GM12864 (cell line): ENCODE measurements at places on chromosomes 4 and X.

GRCh38 chr4:8409264-8410065 is 31.1 kb downstream of the ACOX3 start:
- DNase-seq: no peak

GRCh38 chr4:91113130-91113706 is 986.0 kb downstream of the CCSER1 start:
- DNase-seq: no peak

GRCh38 chr4:180261346-180261745 is 1981.9 kb upstream of the TENM3 start:
- DNase-seq: no peak

- no peak for DNase-seq
Observed at GRCh38 chr4:85520765-85521749, 46.1 kb downstream of the ARHGAP24 start.

DNA sequence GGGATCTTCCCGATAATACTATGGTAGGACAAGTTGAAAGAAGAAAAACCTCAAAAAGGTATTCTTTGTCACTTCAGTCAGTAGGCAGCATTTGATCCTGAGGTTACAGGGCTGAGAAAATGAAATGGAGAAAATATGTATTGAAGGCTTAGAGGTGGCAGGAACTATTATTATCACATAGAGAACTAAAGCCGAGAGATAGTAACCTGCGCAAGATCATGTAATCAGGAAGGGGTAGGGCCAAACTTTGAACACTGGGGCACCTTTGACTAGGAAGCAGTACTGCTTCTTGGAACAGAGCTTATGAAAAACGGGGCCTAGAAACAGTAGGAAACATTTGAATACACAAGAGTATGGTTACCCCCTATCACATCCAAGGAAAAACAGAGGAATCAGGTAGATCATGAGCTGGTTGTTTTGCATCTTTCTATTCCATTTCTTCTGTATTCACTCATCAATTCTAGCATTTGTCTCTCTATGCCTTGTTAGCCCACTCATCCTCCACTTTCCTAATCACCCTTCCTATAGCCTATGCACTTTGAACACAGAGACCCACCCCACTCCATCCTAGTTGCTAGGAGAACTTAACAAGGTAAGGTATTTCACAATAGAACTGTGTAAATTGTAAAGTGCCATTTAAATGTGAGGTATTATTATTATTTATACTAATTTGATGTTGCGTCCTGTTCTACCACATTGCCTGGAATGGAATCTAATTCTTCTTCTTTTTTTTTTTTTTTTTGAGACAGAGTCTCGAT is 34.6 kb upstream of the SLC9A7 start:
- DNase-seq: no peak

DNA sequence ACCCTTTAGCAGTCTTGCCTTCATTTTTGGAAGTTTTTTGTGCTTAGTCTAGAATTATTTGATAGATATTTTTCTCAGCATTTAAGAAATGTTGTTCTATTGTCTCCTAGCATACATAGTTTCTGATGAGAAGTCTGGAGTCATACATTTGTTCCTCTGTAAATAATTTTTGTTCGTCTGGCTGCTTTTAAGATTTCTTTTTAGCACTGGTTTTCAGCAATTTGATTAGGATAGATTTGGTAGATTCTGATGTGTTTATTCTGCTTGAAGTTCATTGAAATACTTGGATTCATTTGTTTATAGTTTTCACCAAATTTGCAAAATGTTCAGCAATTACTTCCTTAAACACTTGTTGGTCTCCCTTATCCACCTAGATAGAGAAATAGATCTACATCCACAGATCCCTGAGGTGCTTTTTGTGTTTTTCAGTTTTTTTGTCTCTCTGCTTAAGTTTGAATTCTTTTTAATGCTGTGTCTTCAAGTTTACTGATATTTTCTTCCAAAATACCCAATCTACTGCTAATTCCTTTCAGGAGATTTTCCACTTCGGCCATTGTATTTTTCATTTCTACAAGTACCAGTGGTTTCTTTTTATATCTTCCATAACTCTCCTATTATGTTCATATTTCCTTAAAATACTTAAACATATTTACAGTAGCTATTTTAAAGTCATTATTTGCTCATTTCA is 64.9 kb downstream of the ABLIM2 start:
- DNase-seq: no peak

GRCh38 chrX:14591976-14592375 is 62.6 kb downstream of the GLRA2 start:
- no peak for DNase-seq

DNA sequence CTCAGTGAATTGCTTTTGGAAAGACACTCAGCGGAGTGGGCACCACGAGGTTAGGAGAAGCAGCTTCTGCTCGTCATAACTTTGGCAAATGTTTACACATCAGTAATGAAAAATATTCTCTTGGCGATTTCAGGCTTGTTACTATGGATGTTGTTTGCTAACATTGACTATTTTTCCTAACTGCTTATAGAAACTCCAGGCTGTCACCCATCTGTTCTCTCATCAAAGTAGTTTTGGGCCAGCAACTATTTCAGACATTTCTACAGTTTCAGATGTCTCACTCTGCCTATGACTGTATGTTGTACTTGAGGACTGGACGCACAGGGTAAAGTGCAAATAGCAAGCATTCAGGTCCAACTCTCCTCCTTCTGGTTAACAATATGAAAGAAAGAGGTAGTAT is 346.7 kb downstream of the TRIML1 start:
- no peak for DNase-seq

DNA sequence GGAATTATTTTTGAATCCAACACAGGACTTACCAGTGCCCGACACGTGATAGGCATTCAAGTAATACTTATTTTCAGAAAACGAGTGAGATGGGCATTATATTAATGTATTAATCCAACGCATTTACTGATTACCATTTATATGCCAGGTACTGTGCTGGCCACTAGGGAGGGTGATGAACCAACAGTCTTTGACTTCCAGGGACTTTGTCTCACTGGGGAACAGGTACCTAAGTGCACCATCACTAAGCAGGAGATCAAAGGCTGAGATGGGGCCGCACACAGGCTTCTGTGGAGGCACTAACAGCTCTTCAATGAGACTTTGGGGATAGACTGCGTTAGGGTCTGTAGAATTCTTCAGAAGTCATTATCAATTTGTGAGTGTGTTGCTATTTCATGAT is 5.7 kb upstream of the TADA2B start:
- DNase-seq: no peak

DNA sequence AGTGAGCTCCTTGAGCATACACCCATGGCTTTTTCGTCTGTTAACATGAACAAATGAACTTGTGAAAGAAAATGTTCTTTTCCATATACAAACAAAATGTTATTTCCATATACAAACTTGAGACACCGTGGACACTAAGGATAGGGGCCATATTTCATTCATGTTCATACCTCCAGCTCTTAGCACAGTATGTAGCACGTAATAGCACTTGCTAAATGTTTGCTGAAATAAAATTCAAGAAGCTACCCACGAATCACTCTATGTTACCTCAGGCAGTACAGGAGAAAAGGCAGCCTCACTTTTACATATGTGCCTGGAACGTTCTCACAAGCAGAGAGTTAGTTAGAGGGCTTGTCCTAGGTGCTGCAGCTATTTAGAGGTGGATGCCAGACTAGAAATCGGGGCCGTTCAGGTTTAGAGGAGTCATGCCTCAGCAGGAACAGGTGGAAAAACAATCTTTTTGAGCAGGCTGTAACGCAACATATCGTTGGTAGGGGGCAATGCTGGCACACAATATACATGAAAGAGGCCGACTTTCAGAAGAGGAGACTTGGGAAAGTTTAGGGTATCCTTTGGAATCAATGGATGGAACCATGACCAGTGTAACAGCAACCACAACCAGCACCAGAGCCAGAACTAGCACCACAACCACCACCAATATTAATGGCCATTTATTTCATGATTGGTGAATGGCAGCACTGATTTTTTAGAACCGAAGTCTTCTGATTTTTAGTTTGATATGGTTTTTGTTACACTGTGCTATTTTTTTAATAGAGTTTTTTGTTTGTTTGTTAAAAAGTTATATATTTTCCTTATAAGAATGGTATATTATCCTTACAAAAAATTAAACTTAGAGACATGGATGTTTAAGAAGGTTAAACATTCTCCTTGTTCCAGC is 14.8 kb upstream of the PAQR3 start:
- DNase-seq: no peak

DNA sequence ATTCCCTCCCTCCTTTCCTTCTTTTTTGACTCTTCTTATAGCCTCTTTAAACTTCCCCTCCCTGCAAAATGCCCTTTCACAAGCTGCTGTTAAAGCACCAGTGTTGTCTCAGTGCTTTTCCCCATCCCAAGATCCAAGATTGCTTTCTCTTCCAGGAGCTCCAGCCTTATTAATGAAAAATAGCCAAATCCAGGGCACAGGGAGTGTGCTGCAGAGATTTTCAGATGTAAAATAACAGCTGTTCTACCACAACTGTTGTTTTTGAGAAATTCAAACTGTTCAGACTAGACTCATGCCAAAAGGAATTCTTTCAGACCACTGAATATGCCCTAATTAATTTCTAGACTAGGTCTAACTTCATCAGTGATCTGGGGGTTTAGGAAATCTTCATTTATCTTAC is 47.0 kb upstream of the GPC3 start:
- no peak for DNase-seq

DNA sequence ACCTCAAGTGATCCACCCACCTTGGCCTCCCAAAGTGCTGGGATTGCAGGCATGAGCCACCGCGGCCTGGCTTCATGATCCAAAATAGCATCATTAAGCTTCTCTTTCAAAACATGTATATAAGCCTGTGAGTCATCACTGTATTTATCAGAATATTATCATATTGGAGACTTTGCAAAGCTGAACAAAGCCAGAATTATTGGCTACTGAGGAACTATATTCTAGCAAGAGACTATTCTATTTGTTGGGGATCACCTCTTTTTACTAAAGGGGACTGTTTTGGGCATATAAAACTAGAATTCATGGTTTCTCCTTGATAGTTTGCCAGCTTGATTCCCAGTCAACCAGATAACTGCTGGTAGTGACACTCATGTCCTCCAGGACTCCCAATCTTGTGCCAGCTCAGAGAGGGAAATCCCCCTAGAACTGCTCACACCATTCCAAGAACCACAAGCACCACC is 40.1 kb downstream of the TET2 start:
- DNase-seq: no peak

DNA sequence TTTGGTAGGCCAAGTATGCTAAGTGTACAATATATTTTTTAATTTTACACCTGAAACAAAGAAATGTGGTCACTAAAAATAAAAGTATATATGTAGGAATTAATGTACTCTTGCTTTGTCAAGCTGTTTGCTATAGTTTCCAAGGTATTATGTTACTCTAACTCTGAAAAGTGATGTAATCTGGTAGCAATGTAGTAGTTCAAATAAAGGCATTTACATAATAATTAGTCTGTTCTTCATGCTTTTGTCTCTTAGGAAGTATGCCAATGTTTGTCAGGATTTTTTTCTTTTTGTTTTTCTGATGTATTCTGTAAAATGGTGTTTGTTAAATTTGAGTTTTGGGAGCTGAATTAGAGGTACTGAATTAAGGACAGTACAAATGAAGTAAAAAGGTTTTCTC is 89.5 kb downstream of the PLS3 start:
- DNase-seq: no peak
